ENCODE measurements at places on chromosomes 1 and 21.

- DNase-seq: no peak
Observed at GRCh38 chr1:241457421-241457820, 62.1 kb downstream of the FH start.

DNA sequence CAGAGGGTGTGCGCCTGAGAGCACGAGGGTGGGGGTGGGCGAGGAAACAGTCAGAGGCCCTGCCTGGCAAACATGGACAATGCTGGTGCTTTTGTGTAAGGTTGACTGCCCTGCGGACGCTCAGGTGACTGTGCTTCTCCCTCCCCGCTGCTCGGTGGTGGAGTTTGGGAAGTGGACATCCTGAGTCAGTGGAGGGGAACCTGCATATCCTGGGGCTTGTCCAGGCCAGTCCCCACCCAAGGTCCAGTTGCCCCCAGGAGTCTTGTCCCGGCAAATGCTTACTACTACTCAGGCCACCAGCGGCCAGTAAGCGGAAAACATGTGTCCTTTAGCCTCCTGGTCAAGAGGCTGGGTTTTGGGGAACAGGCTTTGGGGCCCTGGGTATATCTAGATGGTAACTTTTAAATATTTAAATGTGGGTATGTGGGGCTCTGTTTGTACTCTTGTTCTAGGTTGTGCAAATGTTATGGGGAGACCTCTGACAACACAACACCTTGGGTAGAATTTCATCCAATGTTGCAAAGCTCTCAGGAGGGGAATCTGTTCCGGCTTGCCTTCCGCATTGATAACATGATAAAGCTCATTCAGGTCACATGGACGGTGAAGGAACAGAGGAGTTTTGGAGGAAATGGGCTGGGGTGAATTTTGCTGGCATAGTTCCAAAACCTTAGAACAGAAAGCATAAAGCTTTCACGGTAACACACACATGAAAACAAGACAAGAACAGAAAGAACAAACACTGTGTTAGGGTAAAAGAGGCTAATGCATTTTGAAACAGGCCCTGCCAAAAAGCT, 364.9 kb downstream of the PRDM2 start:
- DNase-seq: no peak

DNA sequence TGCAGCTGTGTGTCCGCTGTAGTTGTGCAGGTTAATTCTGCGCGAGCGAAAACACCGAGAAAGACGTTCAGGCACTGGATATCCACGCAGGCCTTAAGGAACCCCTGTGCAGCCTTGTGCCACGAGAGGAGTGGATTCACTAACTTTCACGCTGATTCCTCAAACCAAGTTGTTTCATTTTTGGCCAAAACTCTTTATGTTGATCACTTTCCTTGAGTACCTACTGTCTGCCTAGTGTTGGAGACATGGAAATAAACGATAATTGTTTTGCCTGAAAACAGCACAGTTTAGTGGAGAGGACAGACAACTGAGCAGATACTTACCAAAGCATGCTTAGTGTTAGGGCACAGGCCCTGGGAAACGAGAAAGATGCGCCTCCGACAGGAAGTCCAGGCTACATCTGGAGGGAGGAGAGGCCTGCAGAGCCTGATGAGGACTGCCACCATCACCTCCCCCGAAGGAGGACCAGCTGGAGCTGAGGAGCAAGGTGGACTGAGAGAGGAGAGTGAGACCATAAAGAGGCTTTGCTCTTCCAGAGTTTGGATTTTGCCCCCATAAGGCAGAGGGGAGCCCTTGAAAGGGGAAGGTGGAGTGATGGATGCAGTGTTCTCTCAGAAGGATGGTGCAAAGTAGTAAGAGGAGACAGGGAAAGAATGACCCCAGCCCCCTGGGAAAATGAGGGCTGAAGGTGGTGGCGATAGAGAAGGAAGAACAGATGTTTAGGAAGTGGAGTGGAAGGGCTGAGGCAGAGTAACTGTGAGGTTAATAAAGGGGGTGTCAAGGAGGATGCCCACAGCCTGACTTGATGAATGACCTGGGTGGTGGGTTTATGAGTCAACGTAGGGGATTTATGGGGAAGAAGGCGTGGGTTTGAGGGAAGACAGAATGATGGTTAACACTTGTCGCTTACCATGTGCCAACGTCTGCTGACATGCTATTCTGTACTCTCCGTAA, 956 bp upstream of the SCAF4 start:
- no peak for DNase-seq

DNA sequence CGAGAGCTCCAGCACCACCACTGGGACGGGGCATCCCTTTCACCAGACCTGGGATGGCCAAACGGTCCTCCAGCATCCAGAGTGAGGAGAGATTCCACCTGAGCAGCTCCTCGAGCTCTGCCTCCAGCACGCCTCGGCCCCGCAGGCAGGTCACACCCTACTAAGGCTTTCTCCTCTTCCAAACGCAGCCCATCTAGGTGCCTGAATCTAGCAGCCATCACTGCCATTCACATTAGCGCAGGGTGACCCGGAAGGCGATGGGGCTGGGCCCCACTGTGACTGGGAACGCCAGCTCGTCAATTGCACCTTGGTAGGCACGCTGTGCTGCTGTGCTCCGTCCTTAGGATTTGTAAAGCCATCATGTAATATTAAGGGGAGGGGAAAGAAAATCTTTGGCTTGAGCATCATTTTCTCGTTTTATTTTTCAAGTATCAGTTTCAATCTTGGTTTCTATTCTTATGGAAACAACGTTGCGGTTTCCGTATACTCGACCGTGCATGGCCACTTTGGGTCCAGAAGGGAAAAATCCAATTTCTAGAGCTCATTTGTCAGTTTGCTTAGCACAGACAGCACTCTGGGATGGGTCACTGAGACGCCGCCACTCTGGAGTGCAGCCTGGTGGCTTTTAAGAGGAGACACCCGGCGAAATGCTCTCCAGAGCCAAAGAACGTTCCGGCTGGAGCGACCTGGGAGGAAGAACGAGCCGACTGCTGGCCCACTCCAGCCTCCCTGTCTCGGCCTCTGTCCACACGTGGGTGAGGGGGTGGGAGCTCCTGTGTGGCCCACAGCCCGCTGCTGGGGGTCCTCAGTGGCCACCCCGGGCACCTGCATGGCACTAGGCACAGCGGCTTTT, 173.6 kb downstream of the PRDM16 start:
- no peak for DNase-seq

- DNase-seq: no peak
Observed at GRCh38 chr1:24957808-24958752, 28.0 kb upstream of the RUNX3 start.

DNA sequence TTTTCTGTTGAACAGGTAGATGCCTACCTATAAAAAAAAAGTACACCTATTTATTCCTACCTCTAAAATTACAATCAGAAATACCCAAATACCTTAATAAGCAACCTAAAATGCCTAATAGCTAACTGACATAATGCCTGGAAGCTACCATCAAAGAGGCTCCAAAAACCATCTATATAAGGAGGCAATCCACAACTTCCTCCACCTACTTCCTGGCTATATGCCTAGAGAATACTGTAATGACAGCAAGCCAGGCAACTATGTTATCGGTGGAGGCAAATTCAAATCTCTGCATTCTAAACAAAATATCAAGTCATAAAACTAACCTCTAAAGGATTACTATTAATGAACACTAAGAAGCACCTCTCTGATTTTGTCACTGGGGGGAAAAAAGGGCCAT, 10.1 kb downstream of the ZNF644 start:
- no peak for DNase-seq

GRCh38 chr1:156344409-156344808, 6.1 kb downstream of the TSACC start:
- no peak for DNase-seq

GRCh38 chr1:47235806-47236205, 3.8 kb upstream of the TAL1 start:
- DNase-seq: no peak

GRCh38 chr1:36156329-36157114, 562 bp downstream of the MAP7D1 start:
- peak; percentile 24 for DNase-seq

DNA sequence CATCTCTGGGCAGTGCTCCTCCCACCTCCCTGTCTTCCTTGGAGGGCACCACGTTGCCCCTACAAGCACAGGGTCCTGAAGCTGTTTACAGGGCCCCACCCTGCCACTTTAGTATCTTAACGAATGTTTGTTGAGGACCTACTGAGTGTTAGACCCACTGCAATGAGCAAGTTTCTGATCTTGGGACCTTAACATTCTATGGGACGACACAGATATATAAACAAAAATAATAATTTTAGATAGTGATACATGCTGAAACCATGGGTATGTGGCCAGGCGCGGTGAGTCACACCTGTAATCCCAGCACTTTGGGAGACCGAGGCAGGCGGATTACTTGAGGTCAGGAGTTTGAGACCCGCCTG, 10.1 kb downstream of the ENTREP3 start:
- DNase-seq: no peak

GRCh38 chr1:57084701-57085100, 118.9 kb upstream of the C8B start:
- no peak for DNase-seq

- DNase-seq: no peak
Observed at GRCh38 chr1:22553104-22553880, 10.0 kb upstream of the EPHA8 start.

DNA sequence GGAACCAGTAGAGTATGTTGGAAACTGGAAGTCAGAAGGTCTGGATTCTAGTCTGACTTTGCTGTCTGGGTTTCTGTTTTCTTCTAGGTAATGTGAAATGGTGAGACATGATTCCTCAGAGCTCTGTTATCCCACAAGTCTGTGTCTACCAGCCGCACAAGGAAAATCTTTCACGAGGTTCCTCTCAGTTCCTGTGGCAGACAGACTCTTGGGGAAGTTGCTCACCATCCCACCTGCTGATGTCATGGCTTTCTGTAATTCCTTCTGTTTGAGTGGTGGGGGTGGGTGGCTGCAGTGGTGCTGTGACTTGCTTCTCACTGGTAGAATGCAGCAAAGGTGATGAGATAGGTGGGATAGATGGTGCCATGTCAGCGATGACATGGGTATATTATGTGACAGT, 17.1 kb upstream of the SCMH1 start:
- DNase-seq: no peak

DNA sequence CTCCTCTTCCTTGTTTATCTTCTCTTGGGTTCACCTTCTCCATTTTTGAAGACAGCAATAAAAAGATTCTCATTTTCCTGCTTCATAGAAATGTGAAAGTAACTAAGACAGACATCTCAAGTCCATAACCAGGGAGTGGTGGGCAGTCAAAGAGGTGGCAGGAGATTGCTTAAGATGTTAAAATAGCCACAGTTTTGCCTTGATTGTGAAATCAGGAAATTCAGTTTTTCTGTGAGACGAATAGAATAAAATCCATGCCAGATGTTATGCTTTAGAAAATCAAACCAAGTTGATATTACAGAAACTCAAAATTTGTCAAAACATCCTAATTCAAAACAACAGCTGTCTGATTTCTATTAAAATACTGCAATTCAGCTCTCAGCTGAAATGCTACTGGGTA, 57.2 kb downstream of the TNN start:
- no peak for DNase-seq

Data from stimulated activated CD4-positive, alpha-beta T cell treated with anti-CD3 and anti-CD28 coated beads, Interleukin-15, amount 100 ng/mL, for 1 hour (primary cell).